ENCODE measurements at places on chromosomes 2 and 18.

DNA sequence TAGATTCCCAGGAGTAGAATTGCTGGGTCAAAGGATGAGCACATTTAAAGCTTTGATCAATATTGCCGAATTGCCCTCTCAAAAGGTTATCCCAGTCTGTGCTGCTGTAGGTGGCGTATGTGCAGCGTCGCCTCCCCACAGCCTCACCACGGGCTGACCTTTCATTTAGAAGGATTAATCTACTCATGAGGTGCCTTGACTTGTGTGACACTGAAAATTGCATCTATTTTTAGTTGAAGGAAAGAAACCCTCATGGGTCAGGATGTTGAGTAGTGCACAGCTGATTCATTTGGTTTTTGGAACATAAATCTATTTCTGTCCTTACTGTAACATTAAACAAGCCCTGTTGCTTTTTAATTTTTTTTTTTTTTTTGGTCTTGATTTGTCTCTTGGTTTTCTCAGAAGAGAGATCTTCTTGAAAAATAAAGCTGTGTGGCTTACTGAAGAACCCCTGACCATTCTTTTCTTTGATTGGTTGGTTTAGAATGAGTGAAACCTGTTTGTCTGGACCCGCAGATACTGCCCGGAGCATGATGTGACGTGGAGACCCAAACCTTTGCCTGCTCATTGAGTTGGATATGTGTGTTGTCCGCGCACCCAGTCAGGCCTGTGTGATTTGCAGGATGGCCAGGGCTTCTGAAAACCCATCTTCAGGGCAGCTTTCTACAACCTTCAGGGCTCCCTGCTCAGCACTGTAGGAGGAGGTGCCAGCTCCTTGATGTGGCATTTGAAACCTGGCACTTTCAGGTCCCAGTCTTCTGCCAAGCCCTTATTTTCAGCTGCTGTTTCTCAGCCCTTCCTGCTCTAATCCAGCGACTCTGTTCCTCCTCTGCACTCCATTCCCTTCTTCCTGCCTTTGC, 61.0 kb downstream of the LPIN1 start:
- peak; percentile 46 for DNase-seq

DNA sequence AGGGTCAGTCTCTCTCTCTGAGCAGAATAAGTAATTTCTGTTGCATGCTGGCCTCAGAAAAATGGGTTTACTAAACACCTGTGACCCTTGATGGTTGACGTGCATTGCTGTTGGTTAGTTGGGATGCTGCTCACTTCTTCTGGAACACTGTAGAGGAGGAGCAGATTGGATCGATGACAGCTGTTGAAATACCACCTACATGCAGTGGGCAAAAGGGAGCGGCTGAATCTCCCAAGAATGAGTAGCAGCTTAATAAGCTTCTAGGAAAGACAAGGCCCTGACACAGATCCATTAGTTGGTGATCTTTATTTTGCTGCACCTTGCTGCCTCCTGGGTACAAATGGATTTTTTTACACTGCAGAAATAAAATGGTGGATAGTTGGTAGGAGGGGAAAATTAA, 43.2 kb downstream of the KDM3A start:
- DNase-seq = no peak

DNA sequence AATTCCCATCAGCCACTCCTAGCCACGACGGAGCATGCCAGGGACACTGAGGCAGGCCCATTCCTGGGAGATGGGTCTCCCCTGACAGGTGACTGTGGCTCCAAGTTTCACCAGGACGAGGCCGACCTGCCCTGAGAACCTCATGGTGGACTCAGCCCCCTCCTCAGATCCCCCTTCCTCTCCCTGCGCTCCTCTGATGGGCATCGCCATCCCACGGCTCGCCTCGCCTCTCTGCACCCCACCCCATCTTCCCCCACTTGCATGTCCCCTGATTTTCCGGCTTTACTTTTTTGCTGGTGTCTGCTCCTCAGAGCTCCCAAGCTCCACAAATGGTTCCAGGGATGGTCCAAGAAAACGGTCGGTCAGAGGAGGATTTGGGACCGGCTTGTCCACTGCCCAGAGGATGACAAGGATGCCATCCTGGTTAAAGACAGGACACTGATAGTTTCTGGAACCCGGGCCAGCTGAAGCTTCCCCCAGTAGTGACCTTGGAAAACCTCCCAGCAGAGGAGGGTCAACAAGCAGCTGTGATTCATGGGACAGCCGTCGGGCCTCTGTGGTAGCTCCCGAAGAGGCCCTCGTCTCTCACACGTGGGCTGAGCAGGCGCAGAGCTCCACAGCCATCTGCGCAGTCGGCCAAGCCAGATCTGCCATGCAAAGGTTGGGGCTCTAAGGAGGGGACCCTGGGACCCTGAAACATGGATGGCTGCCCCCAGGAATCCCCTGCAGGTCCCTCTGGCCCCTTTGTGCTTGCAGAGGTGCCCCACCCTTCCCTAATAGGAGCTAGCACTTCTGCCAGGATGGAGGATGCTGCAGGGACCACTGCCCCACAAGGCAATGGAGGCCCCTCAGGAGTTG, 87.8 kb upstream of the SLC66A3 start:
- DNase-seq = no peak

DNA sequence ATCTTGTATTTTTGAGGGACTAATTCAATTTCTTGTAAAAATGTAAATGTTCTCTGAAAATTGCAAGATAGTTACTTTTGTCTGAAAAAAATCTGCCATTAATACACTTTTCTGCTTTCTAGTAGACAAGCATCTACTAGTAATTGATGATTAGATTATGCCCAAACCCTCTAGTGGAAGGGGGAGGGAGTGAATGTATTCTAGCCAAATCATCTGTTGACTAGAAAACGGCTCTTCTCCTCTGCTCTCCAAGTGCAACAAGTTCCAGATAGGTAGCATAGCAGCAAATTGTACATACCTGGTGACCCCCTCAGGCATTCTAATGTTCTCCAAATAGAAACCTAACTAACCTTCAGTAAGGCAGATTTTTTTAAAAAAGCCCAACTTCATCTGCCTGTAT, 58.6 kb downstream of the RELCH start:
- no peak for DNase-seq

- DNase-seq = no peak
These were observed 14.1 kb downstream of the ORC4 start for GRCh38 chr2:148006249-148007007.

- no peak for DNase-seq
These were observed 258.8 kb downstream of the ZNF407 start for GRCh38 chr18:74856434-74856833.

DNA sequence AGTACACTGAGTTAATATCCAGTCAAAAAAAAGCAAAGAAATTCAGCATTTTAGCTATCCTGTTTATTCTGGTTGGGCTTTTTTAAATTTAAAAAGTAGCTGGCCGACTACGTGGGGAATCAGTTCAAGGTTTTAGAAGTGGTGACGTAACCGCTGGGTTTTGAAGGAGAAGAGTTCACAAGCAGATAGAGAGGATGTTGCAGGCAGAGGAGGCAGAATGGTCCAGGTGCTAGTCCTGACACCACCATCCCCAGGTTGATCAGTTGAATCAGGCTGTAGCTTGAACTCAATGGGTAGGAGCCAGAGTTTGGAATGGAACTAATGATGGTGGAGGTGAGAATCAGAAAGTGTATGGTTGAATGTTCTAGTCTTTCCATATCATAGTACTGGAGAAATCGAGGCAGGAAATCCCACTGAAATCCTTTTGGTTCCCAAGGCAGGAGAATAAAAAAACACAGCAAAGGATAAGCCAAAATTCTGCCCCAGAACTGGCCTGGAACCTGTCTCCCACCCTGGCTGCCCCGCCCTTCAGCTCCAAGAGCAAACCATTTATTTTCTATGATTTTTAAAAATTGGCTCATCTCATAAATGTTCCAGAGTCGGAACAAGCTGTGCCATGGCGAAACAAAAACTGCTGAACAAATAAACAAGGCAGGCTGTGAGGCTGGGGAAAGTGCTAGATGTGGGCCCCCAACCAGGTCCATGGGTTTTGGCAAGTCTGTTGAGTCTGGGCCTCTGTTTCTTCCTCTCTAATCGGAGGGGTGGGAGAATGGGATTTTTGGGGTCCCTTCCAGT, 44.0 kb downstream of the SLC4A1AP start:
- no peak for DNase-seq

- DNase-seq = no peak
These were observed 18.3 kb downstream of the AAK1 start for GRCh38 chr2:69625078-69625795.

GRCh38 chr2:222362336-222362735, 62.0 kb upstream of the SGPP2 start:
- DNase-seq = no peak

DNA sequence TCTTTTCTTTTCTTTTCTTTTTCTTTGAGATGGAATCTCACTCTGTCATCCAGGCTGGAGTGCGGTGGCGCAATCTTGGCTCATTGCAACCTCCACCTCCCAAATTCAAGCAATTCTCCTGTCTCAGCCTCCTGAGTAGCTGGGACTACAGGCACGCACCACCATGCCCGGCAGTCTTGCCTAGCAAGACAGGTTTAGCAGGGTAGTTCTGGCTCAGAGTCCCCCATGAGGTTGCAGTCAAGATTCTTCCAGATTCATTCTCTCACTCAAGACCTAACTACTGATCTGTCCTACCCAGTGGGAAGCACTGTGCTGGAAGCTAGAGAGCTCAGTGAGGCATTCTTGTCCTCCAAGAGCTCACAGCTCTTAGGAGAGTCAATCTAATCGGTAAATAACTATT, 17.6 kb upstream of the ZAP70 start:
- DNase-seq = no peak

GRCh38 chr2:56671973-56672569, 488.3 kb downstream of the CCDC85A start:
- DNase-seq = no peak

DNA sequence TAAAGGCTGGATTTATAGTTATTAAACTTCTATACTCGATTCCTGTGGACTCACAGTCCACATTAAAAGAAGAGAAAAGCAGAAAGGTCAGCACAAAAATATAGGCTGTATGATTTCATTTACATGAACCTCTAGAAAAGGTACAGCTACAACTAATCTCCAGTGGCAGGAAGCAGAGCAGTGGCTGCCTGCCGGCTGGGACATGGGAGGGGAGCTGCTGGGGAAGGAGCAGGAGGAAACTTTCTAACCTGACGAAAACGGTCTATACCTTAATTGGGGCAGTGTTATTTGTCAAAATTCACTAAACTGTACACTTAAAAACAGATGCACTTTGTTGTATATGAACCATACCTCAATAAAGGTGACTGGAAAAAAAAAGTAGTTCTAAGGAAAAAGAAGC, 26.7 kb downstream of the KCTD1 start:
- DNase-seq = no peak

DNA sequence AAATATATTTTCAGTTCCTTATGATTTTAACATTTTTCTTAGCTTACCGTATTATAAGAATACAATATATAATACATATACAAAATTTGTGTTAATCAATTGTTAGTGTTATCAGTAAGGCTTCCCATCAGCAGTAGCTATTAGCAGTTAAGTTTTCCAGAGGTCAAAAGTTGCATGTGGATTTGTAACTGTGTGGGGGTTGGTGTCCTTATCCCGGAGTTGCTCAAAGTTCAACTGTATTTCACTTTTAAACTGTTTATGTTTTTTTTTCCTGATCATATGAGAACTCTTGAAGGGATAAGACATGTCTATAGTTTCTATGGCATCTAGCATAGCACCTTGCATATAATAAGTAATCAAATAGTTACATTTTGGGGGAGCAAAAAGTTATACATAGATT, 11.9 kb upstream of the MFSD6 start:
- no peak for DNase-seq
